Calu3 (cell line): ENCODE measurements at places on chromosomes 3 and 15. TPM values are rescaled to one million over a fixed set of nuclear protein-coding genes. Genes with fewer than 3 reads are reported as not detected.

GRCh38 chr15:45064386-45064785 lies 41.4 kb downstream of the SORD start:
- peaks cover 8% of the 10 kb centered on the region for H3K4me1 ChIP-seq
- H3K36me3 ChIP-seq, result no peaks in the 10 kb centered on the region
- H3K27ac ChIP-seq, result no peak overlapping the region
- DNase-seq, result peak; percentile 17
- no peaks in the 10 kb centered on the region for H3K27me3 ChIP-seq

- H3K4me3 ChIP-seq, result no peak overlapping the region
- peaks cover 9% of the 10 kb centered on the region for H3K27me3 ChIP-seq
- H3K4me1 ChIP-seq, result peaks cover 33% of the 10 kb centered on the region
- no peak for DNase-seq
Measured at GRCh38 chr15:77540312-77541060, 92.2 kb downstream of the LINGO1 start.

GRCh38 chr3:41792806-41793205 lies 169.1 kb downstream of the ULK4 start:
- H3K4me1 ChIP-seq, result no peaks in the 10 kb centered on the region
- no peak for DNase-seq

DNA sequence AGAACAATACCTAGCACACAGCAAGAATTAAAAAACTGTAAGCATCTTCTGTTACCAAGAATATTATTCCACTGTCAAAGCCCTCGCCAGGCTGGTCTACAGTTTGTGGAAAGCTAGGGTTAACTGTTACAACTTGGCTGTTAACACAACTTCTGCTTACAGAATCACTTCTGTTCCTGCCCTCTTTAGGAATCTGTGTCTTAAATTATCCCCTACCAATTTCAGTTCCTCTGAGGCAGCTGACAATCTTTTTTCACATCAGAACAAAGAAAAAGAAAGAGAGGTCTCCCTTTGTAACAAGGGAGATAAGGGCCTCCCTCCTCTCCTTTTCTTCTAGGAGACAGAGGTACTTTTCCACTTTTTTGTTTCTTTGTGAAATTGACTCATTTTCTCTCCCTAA lies 188.9 kb downstream of the FMN1 start:
- H3K4me3 ChIP-seq, result no peak overlapping the region
- peaks cover 8% of the 10 kb centered on the region for H3K4me1 ChIP-seq
- no peak for DNase-seq
- H3K27ac ChIP-seq, result no peak overlapping the region

DNA sequence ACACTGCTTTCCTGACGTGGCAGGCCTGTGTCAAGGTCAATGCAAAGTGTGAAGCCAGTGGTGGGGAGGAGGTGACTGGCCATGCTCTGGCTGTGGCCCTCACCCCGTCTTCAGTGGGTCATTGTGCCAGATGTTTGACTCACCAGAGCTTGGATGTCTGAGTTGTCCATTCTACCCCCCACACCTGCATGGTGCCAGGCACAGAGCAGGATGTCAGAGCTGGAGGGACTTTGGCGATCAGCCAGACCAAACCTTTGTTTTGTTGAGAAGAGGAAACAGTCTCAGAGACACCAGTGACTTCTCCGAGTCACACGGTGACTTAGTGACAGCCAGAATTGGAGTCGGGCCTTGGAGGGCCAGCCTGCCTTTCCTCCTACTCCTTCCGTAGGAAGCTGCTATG lies 49.5 kb downstream of the SMAD6 start:
- peak overlapping the region; percentile 88 for H3K27ac ChIP-seq
- peak; percentile 86 for DNase-seq
- H3K4me1 ChIP-seq, result peaks cover 79% of the 10 kb centered on the region
- peak overlapping the region; percentile 35 for H3K4me3 ChIP-seq

GRCh38 chr3:129289201-129289921 lies 10.7 kb downstream of the HMCES start:
- no peak for DNase-seq
- H3K27me3 ChIP-seq, result no peaks in the 10 kb centered on the region
- no peak overlapping the region for H3K27ac ChIP-seq
- no peak overlapping the region for H3K4me3 ChIP-seq

The LHFPL4 gene
- not detected in 2 replicates for total RNA-seq
